ENCODE measurements at places on chromosomes 12 and 14. TPM values are rescaled to one million over a fixed set of nuclear protein-coding genes. Genes with fewer than 3 reads are reported as not detected.

- DNase-seq, result no peak
Measured at GRCh38 chr14:59352961-59353360, 112.2 kb downstream of the GPR135 start.

DNA sequence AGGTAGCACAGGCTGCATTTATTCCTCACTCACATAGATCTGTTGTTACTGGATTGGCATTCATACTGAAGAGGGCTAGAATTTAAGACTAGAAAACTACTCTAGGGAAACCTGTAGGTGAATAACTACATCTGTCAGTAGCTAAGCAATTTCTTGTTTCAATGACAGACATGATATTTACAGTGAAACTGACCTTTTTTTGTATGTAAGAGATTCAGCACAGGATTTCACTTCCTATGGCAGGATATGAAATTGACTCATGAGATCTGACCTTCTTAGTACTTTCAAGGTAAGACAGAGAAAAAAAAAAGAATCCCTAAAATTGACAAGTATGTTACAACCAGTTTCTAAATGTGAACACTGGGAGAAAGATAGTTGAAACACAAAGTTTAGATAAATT is 189.8 kb upstream of the SLC16A7 start:
- no peak for DNase-seq

DNA sequence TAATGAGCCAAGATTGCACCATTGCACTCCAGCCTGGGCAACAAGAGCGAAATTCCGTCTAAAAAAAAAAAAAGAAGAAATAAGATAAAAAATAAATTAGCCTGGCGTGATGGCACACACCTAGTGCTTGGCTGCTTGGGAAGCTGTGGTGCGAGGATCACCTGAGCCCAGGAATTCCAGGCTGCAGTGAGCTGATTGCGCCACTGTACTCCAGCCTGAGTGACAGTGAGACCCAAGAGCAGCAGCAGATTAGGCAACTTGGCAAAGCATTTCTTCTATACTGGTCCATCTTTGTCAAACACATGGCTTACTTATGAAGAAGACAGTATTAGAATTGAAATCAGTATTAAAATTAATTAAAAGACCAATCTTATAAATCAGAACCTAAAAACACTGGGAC is 6.3 kb downstream of the GON7 start:
- no peak for DNase-seq

DNA sequence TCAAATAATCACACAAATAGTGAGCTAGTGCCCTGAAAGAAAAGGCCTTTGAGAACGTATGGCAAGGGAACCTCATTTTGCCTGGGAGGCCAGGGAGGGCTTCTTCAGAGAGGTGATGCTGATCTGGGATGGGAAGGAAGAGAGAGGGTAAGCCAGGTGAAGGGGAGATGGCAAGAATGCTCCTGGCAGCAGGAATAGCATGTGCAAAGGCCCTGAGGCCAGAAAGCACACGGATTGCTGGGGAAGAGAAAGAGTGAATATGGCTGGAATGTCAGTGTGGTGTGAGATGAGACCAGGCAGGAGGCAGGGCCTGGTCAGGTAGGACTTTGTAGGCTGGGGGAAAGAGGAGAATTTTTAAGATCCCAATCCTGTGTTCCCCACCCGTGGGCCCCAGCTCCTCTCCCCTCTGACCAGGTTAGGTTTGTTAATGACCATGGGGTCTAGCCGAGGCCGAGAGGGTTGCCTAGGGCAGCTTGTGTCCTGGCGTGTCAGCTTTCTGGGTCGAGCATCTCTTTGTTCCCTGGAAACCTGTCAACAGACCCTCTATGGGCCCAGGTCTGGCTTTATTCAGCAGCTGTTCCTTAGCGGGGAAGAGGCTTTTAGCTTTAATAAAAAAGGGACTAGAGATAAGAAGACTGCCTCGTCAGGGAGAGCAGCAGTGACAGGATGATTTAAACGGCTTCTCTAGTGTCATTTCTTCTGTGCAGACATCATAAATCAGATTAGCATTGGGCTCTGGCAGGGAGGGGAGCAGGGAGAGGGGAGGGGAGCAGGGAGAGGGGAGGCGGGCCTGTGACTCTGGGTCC is 123.4 kb downstream of the ADCK1 start:
- no peak for DNase-seq

DNA sequence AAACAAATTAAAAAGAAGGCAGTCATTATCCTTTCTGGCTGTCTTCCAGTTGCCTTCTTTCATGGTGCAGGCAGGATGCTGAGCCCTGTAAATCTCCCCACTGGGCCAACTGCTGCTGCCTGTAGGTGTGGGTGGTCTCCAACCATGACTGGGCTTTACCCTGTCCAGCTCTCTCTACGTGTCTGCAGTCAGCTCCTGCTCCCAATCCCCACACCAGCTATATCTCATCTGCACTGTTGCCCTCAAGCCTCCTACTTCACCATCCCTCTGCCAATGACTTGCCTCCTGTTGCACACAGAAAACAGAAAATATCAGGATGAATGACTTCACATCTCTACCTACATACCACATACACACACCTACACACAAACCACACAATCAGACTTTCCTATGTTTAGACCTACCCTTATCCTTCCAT is 39.7 kb upstream of the PSMA6 start:
- no peak for DNase-seq

GRCh38 chr12:118359541-118359915 is 13.2 kb downstream of the TAOK3 start:
- DNase-seq, result no peak

GRCh38 chr12:120234643-120235368 is 30.7 kb downstream of the PXN start:
- peak; percentile 91 for DNase-seq

DNA sequence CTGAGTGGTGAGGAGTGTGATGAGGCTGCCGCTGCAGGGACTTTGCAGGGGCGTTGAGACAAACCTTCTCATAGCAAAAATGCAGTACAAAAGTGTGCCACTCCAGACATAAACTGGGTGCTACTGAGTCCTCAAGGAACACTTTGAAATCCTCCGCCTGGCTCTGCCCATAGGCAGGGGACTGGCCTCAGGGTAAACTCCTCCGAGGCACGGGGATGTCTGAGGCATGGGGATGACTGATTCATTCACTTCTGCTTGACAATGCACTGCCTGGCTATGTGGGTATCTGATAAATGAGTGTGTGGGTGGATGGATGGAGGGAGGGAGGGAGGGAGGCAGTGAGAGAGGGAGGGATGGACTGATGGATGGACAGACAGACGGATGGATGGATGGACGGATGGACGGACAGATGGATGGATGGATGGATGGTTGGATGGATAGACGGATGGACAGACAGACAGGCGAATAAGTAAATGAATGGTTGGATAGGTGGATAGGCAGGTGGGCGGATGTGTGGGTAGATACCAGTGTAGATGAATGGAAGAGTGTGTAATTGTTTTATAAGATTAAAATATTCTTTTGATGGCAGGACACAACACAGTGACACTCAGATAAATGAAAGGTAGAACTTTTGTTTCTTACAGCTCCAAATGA is 2.1 kb upstream of the BDKRB2 start:
- peak; percentile 46 for DNase-seq

DNA sequence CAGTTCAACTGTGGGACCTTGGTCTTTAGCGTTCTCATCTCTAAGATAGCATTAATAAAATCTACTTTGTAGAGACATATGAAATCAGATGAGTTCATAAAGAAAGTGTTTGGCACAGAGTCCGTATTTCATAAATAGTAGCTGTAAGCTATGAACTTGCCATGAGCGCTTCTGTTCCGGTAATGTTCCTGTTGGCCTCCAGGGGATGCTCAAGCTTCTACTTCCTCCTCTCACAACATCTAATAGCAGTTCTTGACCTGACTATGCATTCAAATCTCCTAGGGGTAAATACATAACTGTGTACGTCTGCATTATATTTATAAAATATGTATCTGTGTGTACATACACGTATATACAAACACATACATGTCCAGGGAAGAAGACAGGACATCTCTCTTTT is 288.2 kb upstream of the TMPO start:
- peak; percentile 19 for DNase-seq

GRCh38 chr12:32104572-32105355 is 1.9 kb upstream of the BICD1 start:
- no peak for DNase-seq

DNA sequence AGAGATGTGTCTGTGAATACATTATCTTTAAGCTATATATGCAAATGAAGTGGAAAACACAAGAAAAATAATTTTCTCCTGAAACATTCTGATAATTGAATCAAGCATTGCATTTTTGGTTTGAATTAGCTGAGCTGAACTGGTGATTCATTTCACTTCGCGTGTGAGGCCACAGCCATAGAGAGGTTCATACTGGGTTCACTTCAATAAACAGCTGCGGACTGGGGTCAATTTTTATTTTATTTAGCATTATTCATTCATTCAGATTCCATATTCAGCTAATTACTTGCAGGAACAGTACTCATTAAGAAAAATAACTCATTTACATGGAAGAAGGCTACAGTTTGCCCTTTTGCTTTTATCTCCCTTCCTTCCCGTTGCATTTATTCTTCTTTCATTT is 195.2 kb upstream of the LRIG3 start:
- peak; percentile 17 for DNase-seq

GRCh38 chr14:100762089-100762515 is 35.4 kb downstream of the DLK1 start:
- DNase-seq, result peak; percentile 41

DNA sequence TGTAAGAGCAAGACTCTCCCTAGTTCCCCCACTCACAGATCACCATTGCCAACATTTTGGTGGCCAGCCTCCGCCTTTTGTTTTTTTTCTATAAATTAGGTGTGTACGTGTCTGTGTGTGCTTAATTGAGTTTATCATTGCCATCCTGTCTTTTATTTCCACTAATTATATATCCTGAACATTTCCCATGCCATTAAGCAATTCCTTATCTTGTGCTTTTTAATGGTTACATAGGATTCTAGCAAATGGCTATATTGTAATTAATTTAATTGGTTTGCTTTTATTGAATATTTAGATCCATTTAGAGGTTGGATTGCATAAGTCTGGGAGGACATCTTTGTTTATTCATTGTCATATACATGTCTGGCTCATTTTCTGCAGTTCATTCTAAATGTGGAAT is 107.3 kb upstream of the RTL1 start:
- DNase-seq, result no peak

GRCh38 chr12:122977153-122977552 is 2.1 kb downstream of the OGFOD2 start:
- no peak for DNase-seq

RBM19 gene
- total RNA-seq, result 18.6 TPM

CLEC9A gene
- not detected for total RNA-seq

- DNase-seq, result no peak
Measured at GRCh38 chr12:122584177-122584863, 57.3 kb downstream of the KNTC1 start.

DNA sequence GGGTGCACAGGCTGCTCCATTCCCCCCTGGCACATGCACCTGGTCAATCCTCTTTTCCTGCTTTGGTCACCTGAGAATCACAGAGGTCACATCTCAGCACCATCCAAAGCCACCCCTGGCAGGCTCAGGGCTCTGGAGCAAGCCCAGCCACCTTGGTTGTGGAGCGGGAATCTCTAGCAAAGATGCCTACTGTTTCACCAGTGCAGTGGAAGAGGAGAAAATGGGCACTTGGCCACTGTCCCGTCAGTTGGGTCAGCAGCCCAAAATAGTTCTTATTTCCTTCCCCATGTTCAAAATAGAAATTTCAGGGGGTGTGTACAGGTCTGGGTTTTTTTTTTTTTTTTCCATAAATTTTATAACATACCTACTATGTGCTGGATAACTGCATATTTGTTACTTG is 18.3 kb downstream of the RTL1 start:
- no peak for DNase-seq

DNA sequence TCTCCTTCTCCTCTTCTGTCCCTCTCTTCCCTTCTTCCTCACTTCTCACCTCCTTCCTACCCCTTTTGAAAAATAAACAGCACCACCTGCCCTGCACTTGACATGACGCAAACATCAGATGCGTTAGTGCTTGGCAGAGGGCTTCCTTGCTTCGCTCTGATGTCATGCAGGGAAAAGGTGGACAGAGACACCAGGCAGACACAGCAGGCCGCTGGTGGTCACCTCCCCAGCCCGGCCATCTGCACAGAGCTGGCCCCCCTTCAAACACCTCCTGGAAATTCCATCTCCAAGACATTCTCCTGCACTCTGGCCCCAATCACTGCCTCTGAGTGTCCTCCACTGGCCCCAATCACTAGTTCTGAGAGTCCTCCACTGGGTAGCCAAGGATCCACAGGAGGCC is 353.6 kb downstream of the MED13L start:
- no peak for DNase-seq

NOC4L gene
- total RNA-seq, result 14.2 TPM

DNA sequence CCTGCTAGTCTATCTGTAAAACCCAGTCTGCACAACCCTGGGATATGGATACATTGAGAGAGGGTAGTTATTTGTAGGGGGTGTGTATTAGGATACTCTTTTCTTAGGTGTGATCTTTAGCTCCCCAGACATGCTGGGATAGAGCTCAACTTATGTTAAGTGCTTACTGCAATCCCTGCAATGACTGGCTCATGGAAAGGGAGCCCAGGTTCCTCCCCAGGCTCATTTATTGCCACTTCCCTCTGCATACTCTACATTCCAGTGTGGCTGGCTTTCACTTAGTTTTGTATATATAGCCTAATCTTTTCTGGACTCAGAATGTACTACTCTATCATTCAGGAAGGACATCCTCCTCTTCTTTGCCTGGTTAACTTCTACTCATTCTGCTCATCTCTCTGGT is 172.0 kb downstream of the SYT10 start:
- no peak for DNase-seq

- no peak for DNase-seq
Measured at GRCh38 chr14:54672688-54673087, 105.8 kb downstream of the SAMD4A start.

GRCh38 chr12:31508436-31509150 is 82.3 kb downstream of the DENND5B start:
- no peak for DNase-seq

DNA sequence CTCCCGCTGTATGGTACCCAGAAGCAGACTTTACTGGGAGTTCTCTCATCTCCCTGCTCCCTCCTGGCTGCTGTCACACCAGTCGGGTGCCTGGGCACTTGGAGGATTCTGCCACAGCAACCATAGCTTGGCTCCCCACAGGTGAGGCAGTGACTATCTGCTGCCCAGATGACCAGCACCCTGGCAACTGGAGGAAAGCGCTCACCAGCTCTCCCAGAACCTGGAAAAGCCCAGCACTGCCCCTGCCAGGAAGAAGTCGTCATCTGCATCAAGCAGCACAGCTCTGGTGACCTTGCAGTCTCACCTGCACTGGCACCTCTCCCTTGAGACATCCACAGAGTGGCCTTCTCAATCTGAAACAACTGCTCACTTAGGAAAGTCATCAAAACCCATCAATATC is 31.9 kb upstream of the TC2N start:
- DNase-seq, result no peak

TRPV4 gene
- 0.65 TPM for total RNA-seq

GRCh38 chr14:29355331-29355730 is 572.3 kb downstream of the PRKD1 start:
- DNase-seq, result no peak

KRT72 gene
- total RNA-seq, result not detected

GRCh38 chr12:49944718-49945117 is 5.8 kb upstream of the AQP2 start:
- DNase-seq, result no peak

SLCO1C1 gene
- not detected for total RNA-seq

GRCh38 chr14:97100306-97100705 is 303.1 kb downstream of the VRK1 start:
- no peak for DNase-seq

Data from Daoy (cell line).